ENCODE measurements at places on chromosomes 3 and 15. TPM values are rescaled to one million over a fixed set of nuclear protein-coding genes. Genes with fewer than 3 reads are reported as not detected.

The ELL3 gene
- total RNA-seq: 8.4 TPM

The PRR20G gene
- total RNA-seq: not detected

The RBSN gene
- 72.3 TPM for total RNA-seq

The NR1I2 gene
- total RNA-seq: not detected

The GMNC gene
- total RNA-seq: not detected
